Stimulated activated CD8-positive, alpha-beta memory T cell treated with anti-CD3 and anti-CD28 coated beads, Interleukin-4, amount 100 ng/mL, for 1 hour (primary cell): ENCODE measurements at places on chromosomes 2 and 18.

GRCh38 chr18:9048808-9049494 lies 53.5 kb upstream of the NDUFV2 start:
- no peak for DNase-seq

- no peak for DNase-seq
Measured at GRCh38 chr2:40043641-40044040, 264.6 kb upstream of the THUMPD2 start.

GRCh38 chr2:72050734-72051133 lies 96.9 kb downstream of the CYP26B1 start:
- DNase-seq, result no peak

GRCh38 chr18:35740656-35741055 lies 159.1 kb downstream of the GALNT1 start:
- DNase-seq, result no peak

- no peak for DNase-seq
Measured at GRCh38 chr2:55047677-55048299, 2.5 kb downstream of the RTN4 start.
